ENCODE measurements at places on chromosomes 13 and 19.
A peak's percentile ranks its signal among the peaks of the same experiment; 100 is the strongest.

DNA sequence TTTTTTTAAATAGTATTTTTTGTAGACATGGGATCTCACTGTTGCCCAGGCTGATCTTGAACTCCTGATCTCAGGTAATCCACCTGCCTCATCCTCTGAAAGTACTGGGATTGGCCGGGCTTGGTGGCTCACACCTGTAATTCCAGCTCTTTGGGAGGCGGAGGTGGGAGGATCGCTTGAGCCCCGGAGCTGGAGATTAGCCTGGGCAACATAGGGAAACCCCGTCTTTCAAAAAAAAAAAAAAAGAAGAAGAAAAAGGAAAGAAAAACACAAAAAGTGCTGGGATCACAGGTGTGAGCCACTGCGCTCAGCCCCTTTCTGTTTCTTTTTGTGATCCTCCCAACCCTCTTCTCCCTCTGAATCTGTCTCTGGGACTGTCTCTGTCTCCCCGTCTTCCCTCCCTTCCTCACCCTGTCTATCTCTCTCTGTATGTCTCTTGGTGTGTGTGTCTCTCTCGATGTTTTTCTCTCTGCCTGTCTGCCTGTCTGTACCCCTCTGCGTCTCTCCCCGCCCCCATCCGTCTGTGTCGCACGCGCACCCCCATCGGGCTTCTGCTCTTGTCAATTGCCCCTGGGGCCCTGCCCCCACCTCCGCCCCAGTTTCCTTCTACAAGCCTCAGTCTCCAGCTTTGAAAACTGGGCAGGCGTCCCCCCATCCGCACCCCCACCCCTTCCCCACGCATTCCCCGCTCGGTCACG lies 540 bp upstream of the ZFP36 start:
- peak; percentile 68 for DNase-seq

DNA sequence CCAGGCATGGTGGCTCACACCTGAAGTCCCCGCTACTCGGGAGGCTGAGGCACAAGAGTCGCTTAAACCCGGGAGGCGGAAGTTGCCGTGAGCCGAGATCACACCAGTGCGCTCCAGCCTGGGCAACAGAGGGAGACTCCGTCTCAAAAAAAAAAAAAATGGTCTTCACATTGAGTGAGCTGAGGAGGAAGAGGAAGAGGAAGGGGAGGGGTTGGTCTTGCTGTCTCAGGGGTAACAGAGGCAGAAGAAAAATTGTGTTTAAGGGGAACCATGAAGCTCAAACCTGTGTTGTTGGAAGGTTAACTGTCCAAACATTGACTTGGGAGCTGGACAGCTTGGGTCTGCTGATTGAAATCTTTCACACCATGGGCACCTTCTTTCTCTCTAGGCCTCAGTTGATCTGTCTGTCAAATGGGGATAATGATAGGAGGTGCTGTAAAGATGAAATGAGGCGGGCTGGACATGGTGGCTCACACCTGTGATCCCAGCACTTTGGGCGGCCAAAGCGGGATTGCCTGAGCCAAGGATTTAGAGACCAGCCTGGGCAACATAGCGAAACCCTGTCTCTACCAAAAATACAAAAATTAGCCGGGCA lies 9.8 kb upstream of the SLC44A2 start:
- DNase-seq = no peak

GRCh38 chr13:114082849-114083645 lies 49.4 kb downstream of the RASA3 start:
- no peak for DNase-seq

DNA sequence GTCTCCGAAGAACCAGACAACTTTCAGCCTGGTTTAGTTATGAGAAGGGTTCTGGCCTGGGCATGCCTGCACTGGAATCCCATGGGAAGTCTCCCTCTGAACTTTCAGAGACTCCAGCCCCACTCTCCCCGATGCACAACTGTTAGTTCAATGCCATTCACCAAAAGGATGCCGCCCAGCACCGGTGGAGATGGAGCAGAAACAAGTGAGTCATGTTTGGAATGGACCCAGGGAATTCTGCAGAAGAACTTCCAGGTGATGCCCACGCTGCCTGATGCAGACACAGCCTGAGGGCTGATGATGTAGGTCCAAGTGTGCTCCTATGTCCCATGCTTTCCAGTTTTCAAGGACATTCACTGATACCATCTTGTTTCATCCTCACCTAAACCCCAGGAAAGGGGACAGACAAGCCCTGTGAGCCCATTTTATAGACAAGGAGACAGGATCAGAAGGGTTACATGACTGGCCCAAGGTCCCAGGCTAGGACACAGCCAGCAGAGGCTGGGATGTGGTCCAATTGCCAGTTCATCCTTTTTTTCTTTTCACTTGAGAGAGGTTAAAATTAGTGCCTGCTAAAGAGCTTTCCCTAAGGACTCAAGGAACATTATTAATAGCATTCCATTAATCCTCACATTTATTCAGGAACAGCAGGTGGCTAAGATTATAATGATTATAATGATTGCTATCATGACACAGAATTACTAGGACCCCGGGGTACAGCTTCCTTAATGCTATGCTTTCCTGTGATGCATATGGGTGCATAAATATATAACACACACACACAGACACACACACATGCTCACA lies 39.5 kb downstream of the SIAH3 start:
- DNase-seq = no peak

DNA sequence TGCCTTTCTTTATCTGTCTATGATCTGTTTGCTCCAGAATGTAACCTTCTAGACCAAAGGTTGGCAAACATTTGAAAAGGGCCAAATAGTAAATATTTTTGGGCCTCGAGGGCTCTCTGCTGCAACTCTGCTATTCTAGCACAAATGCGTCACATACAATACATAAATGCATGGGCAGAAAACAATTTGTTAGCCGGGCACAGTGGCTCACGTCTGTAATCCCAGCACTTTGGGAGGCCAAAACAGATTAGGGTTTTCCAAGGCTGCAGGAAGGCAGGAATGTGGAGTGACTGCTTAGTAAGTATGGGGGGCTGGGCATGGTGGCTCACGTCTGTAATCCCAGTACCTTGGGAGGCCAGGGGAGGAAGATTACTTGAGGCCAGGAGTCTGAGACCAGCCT lies 21.9 kb upstream of the EVI5L start:
- no peak for DNase-seq

DNA sequence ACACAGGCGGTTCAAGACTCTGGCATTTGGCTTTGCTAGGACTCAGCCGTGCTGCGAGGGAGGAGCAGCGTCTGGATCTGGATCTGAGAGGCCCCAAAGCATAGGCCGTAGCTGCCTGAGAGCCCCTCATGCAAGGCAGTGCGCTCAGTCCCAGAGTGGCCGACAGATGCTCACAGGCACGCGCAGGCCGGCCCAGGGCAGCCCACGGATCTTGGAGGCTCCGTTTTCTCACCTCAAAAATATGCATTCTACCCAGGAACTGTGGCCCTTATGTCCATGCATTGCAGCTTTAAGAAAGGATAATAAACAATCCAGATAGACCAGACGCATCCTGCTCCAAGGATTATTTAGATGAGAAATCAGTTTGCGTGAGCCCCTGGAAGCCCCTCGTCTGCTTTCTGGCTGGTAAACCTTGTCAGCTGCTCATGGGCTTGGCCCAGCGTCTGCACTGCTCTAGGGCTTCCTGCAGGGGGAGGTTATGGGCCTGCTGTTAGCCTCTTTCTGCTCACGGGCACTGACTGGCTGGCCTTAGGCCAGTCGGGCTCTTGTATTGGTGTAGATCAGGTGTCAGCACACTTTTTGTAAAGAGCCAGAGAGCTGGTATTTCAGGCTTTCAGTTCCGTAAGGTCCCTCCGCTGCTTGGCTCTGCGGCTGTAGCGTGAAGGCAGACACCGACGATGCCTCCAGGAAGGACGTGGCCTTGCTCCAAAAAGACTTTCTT lies 24.2 kb downstream of the TEX29 start:
- DNase-seq = no peak

DNA sequence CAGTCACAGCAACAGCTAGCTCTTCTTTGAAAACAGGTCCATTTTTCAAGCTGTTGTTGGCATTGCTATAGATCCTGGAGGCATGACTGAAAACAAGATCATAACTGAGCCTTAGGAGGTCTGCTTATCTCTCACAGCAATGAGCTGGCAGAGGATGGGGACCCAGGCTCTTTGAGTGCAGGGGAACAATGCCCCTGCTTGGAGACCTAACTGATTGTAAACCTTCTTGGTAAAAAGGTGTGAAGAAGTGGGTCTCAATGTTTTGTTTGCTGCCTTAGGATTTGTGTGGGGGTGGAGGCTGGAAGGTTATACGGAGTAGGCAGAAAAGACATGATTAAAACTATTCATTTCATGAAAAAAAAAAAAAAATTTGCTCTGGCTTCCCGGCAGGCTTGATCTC lies 94.6 kb downstream of the EFNB2 start:
- DNase-seq = no peak

DNA sequence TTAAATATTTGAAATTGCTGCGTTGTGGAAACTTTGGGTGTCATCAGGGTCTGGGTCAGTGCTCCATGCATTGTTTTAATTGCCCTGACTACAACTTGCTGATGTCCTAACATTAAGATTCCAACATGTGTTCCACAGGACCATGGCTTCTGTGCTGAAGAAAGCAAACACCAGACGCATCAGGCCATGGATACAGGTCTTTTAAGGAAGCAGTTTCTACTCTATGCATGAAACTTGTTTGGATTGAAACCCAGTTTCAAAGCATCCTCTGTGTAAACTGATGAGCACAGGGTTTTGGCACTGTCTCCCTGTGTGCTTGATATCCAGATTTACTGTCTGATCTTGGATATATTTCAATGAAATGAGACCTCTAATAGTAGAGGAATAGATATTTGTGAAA lies 328.4 kb upstream of the SLC10A2 start:
- no peak for DNase-seq

DNA sequence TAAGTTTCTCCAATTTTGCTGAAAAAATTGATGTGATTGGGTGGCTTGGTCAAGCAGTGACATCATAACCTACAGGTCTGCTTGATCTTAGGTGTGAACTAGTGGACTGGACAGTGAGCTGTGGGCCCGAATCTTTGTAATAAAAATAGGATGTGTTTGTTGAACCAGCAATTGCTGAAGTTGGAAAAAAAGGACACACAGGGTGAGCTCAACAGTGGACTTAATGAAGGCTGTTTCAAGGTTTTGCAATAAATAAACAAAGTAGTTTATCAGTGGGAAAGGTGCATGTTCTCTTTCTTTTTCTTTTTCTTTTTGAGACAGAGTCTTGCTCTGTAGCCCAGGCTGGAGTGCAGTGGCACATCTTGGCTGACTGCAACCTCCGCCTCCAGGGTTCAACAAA lies 30.3 kb upstream of the ZNF726 start:
- no peak for DNase-seq

DNA sequence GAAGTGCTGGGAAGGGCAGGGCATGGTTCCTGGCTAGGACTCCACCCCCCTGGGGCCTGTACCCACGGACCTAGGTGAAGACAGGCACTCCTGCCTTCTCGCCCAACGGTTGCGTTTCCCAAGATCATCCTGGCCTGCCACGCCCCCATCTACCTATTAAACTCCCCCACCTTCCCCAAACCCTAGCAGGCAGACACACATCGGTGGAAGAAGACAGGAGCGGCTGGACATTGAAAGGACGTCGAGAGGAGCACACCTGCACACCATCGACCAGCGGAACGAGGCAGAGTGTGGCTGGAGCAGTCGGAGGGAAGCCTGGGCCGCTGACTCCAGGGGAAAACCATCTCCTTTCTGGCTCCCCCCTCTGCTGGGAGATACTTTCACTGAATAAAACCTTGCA lies 45.6 kb upstream of the ALOX5AP start:
- no peak for DNase-seq

DNA sequence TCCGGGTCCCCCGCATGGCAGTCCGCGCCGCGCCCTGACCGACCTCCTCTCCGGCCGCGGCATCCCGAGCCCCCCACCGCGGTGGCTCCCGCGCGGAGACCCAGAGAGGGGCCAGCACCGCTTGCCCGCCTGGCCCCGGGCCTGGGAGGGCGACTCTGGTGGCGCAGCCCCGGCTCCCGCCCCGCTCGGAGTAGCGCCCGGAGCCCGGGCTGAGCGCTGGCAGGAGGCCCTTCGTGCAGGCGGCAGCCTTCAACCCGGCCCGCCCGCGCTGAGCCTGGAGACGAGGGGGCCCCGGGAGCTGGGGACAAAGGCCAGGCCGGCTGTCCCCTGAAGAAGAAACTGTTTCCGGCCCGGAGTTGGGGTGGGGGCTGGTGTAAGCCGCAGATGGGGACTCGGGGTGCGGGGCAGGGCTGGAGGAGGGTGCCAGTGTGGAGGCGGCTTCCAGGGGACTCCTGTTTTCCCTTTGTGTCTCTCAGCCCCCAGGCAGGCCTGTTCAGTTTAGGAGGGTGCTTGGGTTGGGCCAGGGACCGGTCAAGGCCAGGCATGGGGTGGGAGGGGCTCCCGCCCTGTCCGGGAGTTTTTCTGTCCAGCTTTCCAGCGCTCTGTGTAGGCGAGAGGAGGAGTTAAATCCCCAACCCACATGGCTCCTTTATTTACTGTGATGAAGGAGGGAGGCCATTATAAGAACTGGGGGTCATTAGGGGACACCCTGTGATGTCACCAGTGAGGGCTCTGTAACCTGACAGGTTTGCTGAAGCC lies 935 bp downstream of the LRP3 start:
- DNase-seq = no peak

DNA sequence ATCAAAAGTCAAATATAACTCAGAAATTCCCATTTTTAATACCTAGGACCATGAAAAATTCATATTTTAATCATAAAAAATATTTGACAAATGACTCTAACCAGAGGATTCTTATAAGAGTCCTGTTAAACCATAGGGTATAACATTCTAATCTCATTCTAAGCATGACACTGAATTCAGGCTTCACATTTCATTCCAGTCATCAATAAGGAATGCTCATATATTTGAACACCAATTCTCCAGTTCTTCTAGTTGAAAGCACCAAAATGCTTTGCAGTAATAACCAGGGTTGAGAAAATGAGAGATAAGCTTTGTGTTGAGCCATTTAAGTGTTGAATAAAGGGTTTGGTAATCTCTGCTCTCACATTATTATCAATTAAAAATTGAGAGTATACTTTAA lies 147.5 kb downstream of the VWA8 start:
- no peak for DNase-seq

GRCh38 chr13:36919833-36920615 lies at the start of gene SMAD9:
TSS of gene SMAD9 (minus strand) at chr13:36920238. CDS start at chr13:36879689, 40,549 bp downstream.
- DNase-seq = peak; percentile 35

GRCh38 chr19:5993648-5994358 lies 15.9 kb upstream of the RANBP3 start:
- no peak for DNase-seq

GRCh38 chr13:52673465-52673864 lies 20.8 kb downstream of the SUGT1 start:
- DNase-seq = no peak

All from stimulated activated CD4-positive, alpha-beta T cell treated with anti-CD3 and anti-CD28 coated beads, TNF-alpha, amount 100 ng/mL, for 24 hours (primary cell).